ENCODE measurements at places on chromosomes 2 and 18. TPM values are rescaled to one million over a fixed set of nuclear protein-coding genes. Genes with fewer than 3 reads are reported as not detected.

GRCh38 chr2:209474960-209475359 is 51.1 kb downstream of the MAP2 start:
- no peak for DNase-seq

DNA sequence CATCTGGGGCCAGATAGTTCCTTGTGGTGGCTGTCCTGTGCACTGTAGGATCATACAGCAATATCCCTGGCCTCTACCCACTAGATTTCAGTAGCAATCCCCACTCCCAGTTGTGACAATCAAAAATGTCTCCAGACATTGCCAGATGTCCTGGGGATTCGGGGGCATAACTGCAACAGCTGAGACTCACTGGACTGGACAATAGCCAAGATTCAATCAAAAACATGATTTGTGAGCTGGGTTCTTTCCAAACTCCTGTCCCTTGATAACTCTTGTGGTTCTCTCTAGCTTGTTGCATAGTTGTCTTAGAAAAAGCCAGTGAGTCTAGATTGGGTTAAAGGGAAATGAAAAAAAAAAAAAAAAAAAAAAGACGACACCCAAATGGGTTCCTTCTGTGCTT is 293.4 kb downstream of the CELF4 start:
- no peak for DNase-seq

CENPA gene
- total RNA-seq = 6.5 TPM

CCDC85A gene
- 1.9 TPM for total RNA-seq

LANCL1 gene
- total RNA-seq = 20.3 TPM

All from esophagus squamous epithelium (tissue), 5 donors.